Mesothelial cell of epicardium (in vitro differentiated cells): ENCODE measurements at places on chromosomes 4 and X. TPM values are rescaled to one million over a fixed set of nuclear protein-coding genes. Genes with fewer than 3 reads are reported as not detected.

DNA sequence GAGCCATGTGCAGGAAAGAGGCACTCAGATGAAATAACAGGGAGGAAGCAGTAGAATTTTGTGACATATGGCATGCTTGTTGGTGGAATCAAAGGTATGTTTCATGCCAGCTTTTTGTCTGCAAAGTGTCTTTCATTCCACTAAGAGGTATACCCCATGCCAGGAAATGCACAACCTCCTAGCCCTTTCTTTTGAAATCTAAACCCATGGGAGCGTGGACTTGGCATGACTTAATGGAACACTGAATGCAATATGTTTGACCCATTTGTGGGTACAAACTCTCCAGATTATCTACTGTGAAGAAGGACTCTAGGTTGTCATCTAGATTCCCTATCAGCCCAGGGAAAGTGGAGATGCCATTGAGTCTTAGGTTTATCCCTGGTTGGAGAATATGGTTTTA lies 338.3 kb upstream of the TEX13C start:
- DNase-seq, result no peak

ZXDA gene
- total RNA-seq, result 0.16 to 0.38 TPM (median 0.36 TPM) in 3 replicates

DNA sequence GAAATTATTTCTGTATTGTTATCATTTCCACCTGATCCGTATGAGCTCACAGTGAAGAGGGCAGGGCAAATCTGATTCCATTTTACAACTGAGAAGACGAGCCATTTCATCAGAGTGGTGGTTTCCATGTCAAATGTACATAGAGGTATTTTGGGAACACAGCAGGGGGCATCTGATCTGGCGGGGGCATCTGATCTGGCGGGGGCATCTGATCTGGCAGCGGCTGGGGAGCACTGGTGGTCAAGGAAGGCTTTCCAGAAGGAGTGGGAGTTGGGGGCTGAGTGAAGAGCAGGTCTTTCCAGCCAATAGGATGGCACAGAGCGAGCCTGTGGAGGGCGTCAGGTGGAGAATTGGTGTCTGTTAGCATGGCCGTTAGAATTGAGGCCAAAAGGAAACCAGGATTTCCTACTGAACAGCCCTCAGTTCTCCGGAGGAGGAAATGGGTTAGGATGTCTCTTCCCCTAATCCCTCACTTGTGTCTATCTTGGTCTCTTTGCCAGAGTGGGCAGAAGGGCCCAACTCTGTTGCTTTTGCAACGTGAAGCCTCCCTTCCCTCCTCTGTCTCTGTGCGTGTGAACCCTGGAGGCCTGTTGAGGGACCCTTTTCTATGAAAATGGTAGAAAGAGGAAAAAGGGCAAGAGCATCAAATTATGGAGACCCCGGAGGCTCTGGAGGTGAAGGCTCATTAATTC lies 41.3 kb downstream of the RHOH start:
- no peak for DNase-seq

- DNase-seq, result no peak
Observed at GRCh38 chrX:19627533-19627932, 112.2 kb upstream of the MAP3K15 start.

VCX gene
- 0.41 TPM in 1 of 3 replicates, not detected in the others for total RNA-seq

RAB41 gene
- total RNA-seq, result not detected in 3 replicates

DNA sequence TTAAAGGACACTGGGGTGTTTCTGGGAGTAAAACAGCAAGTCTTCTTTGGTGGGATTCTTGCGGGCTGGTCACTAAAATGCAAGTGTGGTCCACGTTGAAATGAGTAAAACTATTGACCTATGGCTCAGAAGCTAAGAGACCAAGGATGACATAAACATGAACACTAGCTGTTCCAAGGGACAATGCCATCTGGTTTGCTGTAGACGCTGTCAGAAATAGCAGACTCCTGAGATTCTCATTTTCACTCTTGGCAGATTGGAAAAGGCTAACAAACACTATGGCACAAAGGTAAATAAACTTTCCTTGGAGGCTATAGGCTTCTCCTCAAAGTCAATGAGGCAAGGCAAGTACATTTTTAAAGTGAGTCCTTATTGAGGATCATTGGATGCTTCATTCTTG lies 343.6 kb downstream of the KCNIP4 start:
- DNase-seq, result no peak

DNA sequence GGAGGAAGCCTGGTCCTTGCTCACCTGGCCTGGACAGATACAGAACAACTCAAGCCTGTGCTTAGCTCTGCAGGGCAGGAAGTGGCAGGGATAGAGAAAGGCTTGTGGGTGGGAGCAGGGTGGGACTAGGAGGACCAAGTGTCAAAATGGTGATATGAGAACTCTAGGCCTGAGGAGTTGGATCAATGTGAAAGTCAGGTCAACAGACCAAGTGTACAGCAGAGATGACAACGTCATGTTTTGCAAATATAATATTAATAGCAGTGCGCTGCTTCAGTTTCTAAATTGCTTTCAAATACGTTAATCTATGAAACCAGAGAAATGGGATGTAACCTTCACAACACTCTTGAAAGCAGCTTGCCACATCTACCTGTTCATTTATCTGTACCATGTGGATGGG lies 114.2 kb upstream of the MAP3K15 start:
- no peak for DNase-seq

PAGE5 gene
- total RNA-seq, result not detected in 3 replicates
